ENCODE measurements at places on chromosomes 1 and 21.

DNA sequence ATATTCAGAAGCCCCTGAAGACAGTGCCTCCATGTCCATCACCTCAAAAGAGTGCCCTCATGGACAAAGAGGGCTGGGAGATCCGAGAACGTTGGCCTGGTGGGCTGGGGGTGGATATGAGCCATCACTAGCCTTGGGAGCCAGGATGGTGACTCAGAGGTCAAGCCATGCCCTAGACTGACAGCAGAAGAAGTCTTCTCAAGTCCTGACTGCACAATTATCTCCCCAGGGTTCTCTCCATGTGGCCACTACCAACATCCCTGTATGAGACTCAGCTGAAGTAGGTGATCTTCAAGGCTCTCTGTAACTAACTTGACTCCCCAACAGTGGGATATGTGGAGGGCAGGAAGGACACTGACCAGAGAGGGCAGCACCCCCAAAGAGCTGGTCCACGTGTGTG, 7.1 kb upstream of the USF1 start:
- DNase-seq: peak; percentile 51

GRCh38 chr1:45322486-45323040, 4.1 kb upstream of the HPDL start:
- no peak for DNase-seq

DNA sequence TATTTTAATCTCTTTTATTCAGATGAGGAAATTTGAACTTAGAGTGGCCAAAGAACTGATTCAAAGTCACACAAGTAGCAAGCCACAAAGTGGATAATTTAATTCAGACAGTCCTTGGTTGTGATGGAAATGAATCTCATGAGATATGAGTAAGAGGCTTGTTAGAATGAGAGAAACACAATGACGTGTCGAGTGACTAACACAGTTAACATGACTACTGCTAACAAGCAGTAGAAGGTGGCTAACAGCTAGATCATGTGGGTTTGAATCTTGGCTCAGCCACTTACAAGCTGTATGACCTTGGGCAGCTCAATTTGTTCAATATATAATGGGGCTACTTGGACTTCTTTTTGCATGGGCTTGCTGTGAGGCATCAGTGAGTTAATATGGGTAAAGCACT, 104.5 kb upstream of the LMO4 start:
- DNase-seq: peak; percentile 97

- DNase-seq: no peak
These were observed 62.5 kb upstream of the ESRRG start for GRCh38 chr1:216785737-216786136.

- DNase-seq: no peak
These were observed 36.3 kb upstream of the TTC34 start for GRCh38 chr1:2837823-2838222.

DNA sequence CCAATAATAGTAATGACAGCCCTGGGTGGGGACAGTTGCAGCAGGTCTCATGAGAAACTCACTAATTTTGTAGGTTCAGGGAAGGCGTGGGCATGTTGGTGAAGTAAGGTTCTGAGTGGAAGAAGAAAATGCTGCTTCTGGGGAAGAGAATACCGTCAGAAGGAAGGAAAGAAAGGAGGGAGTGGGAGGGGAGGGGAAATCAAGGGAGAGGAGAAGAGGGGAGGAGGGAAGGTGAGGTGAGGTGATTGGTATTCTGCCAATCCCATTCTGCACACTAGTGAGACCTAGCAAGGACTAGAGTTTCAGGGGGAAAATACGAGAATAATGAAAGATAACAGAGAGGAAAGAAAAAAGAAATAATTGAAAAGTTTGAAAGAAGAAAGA, 32.4 kb upstream of the MGST3 start:
- DNase-seq: no peak

DNA sequence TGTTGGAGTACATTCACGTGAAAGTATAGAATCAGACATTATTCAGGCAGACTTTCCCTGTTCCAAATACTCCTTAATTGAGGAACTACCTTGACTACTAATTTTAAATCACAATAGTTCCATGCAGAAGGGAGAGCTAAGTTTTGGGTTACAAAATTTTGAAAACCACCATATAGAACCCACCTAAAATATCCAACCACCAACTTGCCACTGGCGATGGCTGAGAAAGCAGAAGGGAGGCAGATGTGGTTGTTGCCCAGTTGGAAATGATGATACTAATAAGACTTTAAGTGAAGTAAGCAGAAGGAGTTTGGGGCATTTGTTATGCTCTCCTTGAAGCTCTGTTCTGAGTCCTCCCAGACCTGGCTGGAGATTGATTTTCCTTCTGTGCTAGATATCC, 190.7 kb downstream of the HLX start:
- no peak for DNase-seq

GRCh38 chr1:12591267-12591938, 26.6 kb downstream of the DHRS3 start:
- DNase-seq: no peak

DNA sequence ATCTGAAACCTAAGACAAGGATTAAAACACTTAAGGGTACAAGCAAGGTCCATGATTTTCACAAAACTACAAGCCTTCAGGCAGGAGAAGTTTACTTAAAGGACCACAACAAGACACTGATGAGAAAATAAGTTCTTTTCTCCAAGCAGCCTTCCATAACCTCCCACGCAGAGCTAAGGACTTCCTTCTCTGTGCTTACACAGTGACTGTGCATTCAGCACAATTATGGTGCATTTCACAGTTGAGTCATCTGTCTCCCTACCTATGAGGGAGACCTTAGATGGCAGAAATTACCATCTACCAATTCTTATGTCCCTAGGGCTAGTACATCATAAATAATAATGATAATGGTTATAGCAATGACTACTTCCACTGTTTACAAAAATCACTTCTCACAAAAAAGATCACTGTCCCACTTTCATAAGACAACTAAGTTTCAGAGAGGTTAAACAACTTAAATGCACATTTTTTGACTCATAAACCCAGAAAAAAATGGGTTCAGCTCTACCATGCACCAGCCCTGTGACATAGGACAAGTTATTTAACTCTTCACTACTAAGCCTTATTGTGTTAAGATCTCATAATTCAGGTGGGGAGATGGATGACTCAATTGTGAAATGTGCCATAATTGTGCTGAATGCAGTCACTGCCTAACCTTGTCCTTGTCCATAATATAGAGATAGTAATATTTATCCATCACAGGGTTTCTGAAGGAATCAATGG, 45.3 kb downstream of the TARBP1 start:
- DNase-seq: peak; percentile 54

DNA sequence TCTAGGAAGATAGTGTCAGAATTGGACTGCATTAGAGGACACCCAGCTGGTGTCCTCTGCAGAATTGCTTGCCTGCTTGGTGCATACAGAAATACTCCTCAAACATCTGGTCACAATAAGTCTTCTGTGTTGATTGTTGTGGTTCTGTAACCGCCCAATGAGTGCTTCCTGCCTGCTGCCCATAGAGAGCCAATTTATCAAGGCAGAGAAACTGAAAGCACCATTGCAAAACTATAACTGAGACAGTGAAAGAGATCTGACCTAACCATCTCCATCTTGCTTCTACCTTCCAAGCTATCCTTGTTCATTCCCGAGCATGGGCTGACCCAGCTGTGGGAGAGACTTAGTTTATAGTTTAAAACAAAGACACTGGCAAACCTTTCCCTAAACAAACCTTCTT, 462.4 kb upstream of the RGS18 start:
- DNase-seq: peak; percentile 25

DNA sequence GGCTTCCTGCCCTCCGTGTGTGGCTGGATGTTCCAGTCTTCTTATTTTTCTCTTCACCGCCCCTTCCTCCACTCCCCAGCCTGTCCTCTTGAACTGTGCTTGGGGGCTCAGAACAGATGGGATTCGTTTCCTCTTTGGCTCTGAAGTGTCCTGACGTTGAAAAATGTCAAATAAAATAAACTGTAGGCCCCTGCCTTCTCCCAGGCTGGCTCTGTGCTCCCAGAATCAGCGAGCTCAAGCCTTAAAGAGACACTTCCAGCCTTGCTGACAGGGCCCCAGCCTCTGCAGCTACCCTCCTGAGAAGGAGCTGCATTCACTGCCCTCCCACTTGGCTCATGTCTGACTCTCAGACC, 104.2 kb upstream of the IPO9 start:
- no peak for DNase-seq

DNA sequence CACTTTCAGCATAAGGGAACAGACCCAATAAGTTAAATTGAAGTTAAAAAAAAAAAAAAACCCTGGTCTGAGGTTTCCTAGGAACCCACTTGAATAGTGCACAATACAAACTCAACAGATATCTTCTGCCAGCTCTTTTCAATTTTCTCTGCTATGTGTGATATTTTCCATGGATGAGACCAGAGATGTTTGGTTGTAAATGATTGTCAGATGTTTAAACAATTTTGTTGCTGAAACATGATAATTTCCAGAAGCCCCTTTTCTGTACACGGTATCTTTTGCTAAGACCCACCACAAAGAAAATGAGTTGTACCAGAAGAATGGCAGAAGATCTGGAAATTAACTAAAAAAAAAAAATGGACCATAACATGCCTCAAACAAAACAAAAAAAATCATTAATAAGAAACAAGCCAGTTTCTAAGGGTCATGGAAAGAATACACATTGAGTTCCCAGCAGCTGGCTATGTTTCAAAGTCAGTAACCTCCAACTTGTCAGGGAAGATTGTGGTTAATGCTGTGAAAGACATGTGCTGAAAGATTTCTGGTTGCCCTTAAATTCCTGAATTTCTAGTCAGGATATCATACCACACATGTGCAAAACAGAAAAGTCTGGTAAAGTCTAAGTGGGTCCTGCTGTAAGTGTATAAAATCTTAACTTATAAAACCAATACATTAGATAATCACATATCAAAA, 35.6 kb upstream of the MGST3 start:
- no peak for DNase-seq

DNA sequence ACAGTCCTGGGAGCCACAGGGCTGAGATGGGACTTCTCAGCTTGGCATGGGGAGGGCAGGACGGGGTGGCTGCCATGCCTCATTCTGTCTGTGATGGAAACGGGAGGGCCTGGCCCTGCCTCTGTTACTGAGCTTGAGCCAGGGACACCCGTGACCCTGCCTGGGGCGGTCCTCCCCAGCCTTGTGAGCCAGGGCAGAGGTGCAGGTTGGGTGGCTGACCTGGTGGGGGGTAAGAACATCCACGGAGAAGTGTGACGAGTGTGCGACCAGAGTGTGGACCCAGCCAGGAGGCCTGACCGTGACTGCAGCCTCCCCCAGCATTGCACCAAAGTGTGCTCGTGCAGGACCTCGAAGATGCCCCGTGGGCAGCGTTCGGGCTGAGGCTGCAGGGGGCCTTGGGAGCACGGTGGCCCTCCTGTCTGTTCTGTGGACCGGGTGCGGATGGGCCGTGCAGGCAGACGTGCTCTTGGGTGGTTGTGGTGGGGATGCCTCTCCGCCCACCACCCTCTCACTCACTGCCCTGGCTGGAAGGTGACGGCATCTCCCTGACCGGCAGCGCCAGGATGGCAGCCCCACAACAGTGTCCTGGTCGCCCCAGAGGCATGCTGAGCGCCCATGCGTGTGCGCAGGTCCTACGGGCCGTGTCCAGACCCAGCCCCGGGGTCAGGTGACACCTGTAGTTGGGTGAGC, 45.4 kb downstream of the SKI start:
- DNase-seq: no peak

GRCh38 chr1:15961492-15961891, 14.4 kb downstream of the ZBTB17 start:
- no peak for DNase-seq

DNA sequence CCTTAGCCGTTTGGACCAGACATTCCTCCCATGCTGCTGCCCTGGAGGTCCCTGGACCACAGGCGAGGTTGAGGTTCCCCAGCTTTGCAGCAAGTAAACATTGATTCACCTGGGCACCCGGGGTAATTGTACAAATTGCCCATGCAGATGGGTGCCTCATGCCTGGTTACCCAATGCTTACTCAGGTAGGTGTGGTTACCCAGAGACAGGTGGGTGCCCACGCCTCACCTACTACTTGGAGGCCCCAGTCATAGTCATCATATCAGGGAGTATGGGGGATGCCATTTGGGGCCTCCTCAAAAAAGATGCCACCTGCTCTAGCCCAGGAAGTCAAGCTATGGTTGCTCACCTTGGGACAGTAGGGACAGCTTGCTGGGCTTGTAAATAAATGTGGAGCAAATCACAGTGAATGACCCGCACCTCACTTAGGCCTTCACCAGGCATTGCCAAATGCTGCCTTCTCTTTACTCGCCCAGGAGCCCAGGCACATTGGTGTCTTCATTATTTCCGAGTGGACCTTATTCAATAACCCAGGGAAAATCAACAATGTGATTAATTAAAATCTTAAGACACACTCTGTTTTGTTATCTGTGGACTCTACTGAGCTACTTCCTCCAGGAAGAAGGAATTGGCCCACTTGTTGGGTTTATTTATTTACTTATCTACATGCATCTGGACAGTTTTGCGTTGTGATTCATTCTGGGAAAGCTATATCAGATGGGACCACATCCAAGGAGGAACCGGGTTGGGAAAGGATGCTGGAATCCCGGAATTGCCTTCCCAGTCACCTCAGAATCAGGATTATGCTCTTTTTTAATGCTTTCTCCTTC, 35.6 kb upstream of the GRHL3 start:
- DNase-seq: peak; percentile 91

GRCh38 chr1:169148472-169149252, 42.2 kb downstream of the ATP1B1 start:
- DNase-seq: no peak

DNA sequence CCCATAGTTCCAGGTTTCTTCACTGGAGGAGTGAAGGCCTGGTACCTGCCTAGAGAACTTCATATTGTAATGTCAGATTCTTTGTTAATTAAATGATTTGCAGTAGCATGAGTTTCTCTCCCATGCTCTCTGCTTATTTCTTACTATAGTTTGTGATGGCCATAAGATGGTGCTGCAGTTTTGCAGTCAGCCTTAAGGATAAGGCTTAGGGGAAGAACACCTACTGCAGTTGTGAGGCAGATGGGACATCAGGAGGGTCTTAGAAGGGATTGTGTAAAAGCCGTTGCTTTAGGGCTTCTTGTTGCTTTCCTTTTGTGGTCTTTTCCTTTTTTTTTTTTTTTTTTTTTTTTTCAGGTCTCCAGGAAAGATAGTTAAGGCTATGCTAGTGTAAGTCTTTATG, 61.8 kb downstream of the MACF1 start:
- DNase-seq: peak; percentile 24

Measured in HT1080 (cell line).